Tongue (tissue), 3 donors: ENCODE measurements at places on chromosomes 4 and X.
A peak's percentile ranks its signal among the peaks of the same experiment; 100 is the strongest.

DNA sequence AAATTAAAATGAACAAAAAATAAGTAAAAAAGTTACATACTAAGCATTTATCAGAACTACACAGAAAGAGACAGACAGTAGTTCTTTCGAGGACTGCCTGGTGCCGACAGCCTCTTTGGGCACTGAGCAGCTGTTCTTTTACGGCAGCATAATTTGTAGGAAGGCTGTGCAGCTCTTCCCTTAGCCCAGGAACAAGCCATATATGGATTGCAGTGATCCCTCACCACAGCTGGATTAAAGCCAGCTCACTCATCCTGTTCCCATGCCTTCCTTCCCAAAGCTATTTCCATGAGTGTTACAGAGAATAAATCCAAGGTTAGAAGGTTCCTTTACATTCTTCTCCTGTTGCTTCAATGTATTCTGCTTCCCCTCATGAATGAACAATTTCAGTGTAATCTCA, 71.7 kb downstream of the DDX60L start:
- DNase-seq, result peak; percentile 92

GRCh38 chr4:156815717-156816359, 155.8 kb downstream of the PDGFC start:
- DNase-seq, result peak; percentile 38

DNA sequence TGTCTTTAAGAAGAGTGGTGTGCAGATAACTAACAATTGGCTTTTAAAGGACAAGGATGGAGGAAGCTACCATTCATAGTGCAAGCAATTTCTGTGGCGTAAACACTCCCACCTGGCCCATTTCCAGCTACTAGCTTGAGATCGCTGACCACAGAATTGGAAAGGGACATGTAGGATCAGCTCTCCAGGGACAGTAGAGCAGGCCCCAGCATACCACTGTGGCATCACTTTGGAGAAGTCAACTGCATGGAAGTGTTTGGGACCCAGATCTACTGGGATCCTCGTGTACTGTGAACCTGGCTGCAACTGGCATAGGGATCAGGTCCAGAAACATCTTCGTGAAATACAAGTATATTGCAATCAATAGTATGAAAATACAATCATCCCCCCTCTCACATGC, 515.0 kb downstream of the INPP4B start:
- DNase-seq, result peak; percentile 55

DNA sequence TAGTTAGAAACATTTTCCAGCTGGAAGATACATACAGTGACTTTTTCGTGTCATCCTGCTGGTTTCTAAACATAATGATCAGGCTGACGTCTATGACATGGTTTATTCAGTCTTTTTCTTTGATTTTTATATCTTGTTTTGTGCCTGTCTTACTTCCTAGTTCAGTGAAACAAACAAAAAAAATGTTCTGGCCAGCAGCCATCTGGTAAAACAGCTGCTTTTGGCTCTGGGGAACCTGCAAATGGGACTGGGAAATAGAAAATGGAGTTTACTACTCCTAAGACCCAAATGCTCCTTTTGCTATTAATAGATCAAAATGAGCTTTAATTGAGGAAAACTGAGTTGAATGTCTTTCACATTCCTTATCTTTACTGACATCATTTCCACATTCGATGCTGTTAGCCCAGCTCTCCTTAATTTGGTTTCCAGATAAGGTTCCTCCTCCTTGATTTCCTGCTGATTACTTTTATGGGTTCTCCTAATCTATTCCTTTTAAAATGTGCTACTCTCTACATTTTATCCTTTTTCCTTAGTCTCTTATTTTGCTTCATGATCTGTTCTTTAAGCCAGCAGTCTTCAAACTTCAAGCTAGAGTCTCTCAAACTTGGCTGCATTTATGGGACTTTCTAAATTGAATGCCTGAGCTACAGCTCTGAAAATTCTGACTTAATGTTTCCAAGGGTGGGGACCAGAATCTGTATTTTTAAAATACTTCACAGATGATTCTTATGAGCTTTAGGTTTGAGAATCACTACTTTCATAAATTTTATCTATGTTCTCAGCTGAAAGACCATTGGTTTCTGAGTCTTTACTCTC, 499.5 kb downstream of the ANKRD50 start:
- peak; percentile 77 for DNase-seq

- no peak for DNase-seq
Measured at GRCh38 chrX:97616883-97617530, 733.3 kb downstream of the RPA4 start.

- DNase-seq, result peak; percentile 72
Measured at GRCh38 chrX:10156199-10157031, at the start of gene CLCN4. TSS of gene CLCN4 (plus strand) at chrX:10156975. CDS start at chrX:10185033, 28,058 bp downstream.

- DNase-seq, result peak; percentile 54
Measured at GRCh38 chrX:23797371-23798128, 14.6 kb downstream of the SAT1 start.

DNA sequence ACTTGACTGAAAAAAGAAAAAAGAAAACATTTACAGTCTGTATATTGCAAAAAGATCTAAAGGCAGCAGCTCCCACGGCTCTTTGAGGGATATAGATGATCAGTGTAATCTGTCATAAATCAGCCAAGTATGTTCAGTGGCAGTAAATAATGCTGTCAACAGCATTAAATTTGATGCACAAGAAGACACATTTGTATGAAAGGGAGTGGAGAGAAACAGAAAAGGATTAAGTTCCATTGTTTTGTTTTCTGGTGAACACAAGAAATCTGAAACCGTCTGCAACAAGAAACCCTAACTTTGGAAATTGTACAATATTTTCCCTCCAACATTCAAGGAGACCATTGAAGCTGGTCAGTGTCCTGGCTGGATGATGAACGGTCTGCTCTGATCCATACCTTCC, 27.6 kb upstream of the C1QTNF7 start:
- DNase-seq, result no peak

DNA sequence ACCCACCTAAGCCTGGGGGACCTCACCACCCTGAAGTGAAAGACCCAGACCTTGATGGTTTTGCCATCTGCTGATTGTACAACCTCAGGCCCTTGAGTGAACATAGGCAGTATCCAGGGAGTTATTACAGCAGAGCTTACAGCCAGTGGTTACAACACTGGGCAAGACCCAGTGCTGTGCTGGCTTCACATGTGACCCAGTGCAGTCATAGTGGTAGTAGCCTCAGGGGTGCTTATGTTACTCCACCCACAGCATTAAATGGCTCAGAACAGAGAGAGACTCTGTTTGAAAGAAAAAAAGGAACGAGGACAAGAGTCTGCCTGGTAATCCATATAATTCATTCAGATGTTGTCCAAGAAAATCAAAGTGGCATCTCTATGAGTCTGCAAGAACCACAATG, 45.2 kb upstream of the DACH2 start:
- DNase-seq, result no peak

DNA sequence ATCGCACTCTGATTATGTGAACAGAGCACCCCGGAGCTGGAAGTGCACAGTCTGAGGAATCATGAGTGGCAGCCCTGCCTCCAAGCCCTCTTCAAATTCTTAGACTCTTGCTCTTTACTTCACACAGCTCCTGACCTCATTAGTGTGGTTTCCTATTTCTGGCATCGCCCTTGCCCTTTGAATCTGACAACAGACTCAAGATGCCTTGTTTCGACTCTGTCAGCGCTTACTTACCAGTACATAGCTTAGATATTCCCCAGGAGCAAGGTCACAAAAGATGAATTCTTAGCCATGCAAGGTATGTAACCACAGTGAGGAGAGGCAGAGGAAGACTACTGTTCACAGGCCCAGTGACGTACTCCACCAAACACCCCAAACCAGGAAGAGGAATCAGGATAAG, 167.2 kb downstream of the KDR start:
- no peak for DNase-seq

- peak; percentile 84 for DNase-seq
Measured at GRCh38 chr4:123889507-123889906, 492.9 kb downstream of the SPRY1 start.

DNA sequence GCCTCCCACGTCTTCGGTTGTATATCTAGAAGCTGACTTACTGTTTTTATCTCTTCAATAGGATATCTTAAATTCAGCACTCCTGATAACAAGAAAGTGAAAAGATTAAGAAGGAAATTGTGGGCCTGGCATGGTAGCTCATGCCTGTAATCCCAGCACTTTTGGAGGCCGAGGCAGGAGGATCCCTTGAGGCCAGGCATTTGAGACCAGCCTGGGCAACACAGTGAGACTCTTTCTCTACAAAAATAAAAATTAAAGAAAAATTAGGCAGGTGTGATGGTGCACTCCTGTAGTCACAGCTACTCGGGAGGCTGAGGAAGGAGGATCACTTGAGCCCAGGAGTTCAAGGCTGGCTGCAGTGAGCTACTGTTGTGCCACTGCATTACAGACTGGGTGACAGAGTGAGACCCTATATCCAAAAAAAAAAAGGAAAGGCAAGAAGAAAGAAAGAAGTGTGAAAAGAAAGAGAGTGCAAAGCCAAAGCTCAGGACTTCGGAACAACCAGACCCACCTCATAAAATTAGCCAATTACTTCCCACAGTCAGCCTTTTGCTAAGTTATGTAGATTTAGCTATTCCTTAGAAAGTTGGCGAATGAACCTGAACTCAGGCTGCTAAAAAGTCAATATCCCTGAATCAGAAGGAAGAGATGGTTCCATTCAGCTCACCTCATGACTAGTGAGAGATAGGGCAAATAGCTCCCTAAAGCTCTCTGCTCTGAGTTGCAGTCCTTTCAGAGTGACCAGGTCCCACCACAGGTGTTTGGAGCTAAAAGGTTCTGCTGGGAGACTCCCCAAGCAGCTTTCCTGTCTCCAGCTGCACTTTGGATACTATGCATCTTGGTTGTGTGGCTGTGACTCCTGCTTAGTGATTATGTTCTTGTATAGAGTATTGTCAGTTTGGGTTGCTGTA, 9.2 kb downstream of the FGG start:
- DNase-seq, result no peak

- DNase-seq, result no peak
Measured at GRCh38 chr4:167084321-167084720, 150.0 kb downstream of the SPOCK3 start.
